CD14-positive monocyte (primary cell): ENCODE measurements at places on chromosomes 3 and 15. TPM values are rescaled to one million over a fixed set of nuclear protein-coding genes. Genes with fewer than 3 reads are reported as not detected.
A peak's percentile ranks its signal among the peaks of the same experiment; 100 is the strongest.

DNA sequence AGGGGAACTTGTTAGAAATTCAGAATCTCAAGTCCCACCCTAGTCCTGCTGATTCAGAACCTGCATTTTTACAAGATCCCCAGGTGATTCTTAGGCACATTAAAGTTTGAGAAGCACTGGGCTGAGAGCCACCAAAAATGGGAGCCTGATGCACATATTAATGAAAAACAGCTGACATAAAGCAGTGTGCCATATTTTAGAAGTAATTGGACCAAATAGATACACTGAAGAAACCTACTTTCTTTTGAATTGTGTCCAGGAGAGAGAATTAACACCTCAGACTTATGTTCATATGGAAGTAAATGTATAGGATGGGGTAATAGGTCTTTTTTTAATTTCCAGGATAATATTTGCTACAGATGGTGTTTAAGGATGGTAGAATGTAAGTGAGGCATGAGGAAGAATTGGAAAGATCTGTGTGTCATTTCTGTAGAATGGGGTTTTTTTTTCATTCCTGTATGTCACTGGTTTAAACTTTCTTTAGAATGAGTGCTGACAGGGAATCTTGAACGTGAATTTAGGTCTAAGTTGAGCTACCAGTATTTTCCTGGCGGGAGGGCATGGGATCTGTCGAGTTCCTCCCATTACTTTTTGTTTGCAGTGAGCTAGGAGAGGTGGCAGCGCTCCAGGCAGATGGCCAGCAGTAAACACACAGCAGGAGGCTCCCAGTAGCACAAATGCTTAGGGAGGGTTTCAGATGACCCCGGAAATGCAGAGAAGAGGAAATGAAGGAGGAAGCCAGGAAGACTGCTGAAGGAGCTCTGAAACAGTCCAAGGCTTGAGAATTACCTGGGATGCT lies 185.6 kb downstream of the PLCL2 start:
- DNase-seq = no peak

- DNase-seq = no peak
Measured at GRCh38 chr15:26771578-26772153, 1.2 kb downstream of the GABRB3 start.

DNA sequence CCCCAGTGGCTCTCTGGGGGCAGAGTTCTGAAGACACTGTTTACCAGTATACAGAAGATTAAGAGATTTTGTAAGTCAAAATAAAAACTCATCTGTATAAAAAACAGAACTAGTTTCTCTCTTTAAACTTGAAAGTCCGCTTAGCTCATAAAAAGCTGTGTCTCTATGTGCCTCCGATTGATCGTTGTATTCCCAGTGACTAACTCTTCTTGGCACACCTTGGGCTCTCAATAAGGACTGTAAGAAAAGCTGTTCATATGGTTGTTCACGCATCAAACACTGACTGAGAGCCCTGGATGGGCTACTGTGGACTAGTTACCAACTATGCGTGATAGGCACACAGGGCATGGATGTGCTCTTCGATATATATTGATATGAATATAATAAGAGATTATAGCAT lies 107.9 kb downstream of the P3H2 start:
- no peak for DNase-seq

DNA sequence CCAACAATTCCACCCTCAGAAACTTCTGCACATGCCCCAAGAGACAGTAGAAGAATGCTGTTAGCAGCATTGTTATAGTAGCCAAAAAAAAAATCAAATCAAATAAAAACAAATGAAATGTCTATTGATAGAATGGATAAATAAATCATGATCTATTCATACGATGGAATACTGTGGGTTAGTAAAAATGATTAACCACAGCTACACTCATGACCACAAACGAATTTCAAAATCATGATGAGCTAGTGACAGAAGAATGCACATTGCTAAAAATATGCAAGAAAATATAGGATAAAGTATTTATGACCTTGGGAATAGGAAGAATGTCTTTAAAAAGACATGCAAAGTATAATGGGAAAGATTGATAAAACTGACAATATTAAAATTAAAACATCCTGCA lies 57.5 kb upstream of the ACAN start:
- DNase-seq = no peak

DNA sequence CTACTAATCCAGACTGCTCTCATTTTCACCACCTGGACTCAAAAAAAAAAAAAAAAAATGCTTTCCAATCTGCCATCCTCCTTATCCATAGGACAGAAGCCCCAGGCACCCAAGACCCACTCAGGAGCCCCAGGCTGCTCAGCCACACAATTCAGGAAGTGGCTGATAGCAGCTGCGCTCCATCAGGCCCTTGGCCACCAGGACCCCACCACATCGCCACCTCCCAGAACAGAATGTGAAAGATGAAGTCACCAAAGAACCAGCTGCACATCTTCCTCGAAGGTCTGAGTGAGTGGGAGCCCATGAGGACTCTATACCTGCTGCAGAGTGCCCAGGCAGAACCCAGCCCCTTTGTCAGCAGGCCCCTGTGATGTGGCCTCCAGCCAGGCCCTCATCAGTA lies 19.5 kb downstream of the POC1A start:
- no peak for DNase-seq

DNA sequence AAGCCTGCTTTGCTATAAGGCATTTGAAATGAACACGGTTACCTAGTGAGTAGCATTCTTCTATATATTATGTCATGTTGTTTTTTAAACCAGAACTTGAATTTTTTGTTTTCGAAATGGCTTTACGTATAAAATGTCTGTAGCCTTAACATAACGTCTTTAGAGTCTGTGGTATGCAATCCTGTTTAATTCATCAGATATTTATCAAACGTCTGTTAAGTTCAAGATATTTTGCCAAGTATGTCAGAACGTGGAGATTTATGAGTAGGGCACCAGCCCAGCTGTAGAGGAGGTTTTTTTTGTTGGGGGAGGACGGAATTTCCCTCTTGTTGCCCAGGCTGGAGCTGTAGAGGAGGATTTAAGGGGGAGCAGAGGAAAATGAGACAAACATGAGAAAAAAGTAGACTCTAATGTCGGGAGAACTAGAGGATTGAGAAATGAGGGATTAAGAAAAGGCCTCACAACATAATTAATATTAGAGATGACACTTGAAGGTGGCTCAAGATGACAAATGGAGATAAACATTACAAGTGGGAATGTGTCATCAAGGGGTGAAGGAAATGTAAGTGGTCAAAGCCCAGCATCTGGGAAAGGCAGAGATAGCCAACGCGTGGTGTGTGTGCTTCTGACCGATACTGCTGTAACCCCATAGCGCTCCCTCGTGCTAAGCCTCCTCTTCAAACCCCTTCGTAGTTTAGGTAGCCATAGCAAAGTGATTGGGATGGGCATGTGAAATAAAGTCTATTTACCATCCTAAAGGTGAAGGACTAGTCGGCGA lies 154.0 kb upstream of the GOLGA6L4 start:
- DNase-seq = no peak

GRCh38 chr3:57080171-57080570 lies 19.7 kb downstream of the SPATA12 start:
- DNase-seq = no peak

GRCh38 chr3:170307671-170308405 lies 49.7 kb upstream of the SKIL start:
- no peak for DNase-seq

- DNase-seq = peak; percentile 10
Measured at GRCh38 chr3:27310688-27311087, 58.5 kb downstream of the NEK10 start.

GRCh38 chr3:32525720-32526119 lies 23.1 kb upstream of the CMTM6 start:
- no peak for DNase-seq

DNA sequence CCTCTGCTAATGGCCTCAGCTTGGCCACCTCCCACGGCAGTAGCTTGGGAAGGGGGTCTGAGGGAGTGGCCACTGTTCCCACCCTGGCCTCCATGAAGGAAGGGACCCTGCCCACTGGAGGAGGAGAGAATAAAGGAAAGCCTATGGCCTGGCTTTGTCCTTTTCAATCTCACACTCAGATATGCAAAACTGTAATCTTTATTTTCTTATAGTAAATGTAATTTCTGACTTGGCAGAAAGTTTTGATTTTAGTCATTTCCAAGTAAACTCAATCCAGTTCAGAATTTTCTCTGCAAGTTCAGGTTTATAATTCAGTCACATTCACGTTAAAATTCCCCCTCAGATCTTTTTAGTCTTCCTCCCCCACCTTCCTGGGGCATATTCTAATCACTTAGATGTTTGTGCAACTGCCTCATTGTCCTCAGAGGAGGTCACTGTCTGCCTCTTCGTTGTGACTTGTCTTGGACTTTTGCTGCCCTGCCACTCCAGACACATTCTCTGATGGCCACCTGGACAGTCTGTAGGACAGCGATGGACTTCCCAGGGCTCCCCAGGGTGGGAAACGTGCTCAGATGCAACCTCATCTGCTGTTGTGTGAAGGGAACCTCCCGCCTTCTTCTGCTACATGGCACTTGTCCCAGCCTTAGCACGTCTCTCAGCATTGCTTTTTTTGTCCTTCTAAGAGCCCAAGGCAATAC lies 222.8 kb upstream of the TBL1XR1 start:
- no peak for DNase-seq

DNA sequence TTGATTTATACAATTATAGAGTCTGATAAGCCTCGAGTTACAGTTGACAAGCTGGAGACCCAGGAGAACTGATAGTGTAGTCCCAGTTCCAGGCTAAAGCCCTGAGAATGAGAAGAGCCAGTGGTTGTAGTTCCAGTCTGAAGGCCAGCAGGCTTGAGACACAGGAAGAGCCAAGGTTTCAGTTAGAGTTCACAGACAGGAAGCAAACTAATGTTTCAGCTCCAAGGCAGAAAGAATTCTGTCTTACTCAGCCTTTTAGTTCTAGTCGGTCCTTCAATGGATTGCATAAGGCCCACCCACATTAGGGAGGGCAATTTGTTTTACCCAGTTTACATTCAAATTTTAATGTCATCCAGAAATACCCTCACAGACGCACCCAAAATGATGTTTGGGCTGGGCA lies 102.7 kb downstream of the CDIN1 start:
- DNase-seq = no peak

- DNase-seq = no peak
Measured at GRCh38 chr3:160709477-160710182, 32.7 kb downstream of the ARL14 start.

GRCh38 chr3:125168711-125169393 lies 43.7 kb downstream of the SLC12A8 start:
- no peak for DNase-seq

The SOX2 gene
- not detected for polyA plus RNA-seq

The HESX1 gene
- 0.75 and 0.83 TPM in 2 replicates for polyA plus RNA-seq
